ENCODE measurements at places on chromosomes 13 and 19.

GRCh38 chr13:97261254-97262005 lies 39.3 kb downstream of the MBNL2 start:
- no peak for DNase-seq

DNA sequence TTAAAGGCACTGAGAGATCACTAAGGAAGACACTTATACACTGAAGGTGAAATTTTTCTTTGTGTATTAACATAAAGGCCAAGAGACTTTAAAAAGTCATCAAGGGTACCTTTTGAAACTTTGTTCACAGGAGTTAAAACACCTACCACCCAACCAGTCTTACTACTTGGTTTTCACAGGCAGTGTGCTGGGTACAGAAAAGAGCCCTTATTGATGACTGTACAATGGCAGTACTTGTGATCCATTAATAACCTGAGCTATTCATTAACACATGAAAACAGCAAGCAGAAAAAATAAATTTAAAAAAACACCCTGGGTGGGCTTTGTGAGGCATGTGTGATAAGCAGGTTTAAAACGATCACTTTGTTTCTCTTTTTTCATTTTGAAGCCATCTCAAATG lies 148.9 kb downstream of the TBC1D4 start:
- no peak for DNase-seq

- DNase-seq = no peak
Observed at GRCh38 chr13:103187721-103188156, 121.5 kb upstream of the SLC10A2 start.

- no peak for DNase-seq
Observed at GRCh38 chr13:20826843-20827560, 53.2 kb upstream of the EEF1AKMT1 start.

DNA sequence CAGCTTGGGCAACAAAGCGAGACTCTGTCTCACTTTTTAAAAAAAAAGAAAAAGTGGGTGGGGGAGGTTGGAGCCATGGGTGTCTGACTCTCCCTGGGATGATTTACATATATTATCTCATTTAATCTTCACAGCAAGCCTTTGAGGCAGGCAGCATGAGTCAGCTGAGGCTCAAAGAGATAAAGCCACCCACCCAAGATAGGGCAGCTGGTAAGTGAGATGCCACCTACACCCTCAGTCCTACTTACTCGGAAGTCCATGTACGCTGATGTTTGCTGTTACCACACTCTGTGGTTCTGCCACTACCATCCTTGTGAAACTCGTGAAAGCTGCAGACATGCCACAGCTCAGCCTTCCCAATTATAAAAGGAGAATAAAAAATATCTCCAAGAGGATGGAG lies 142.0 kb upstream of the TSHZ3 start:
- no peak for DNase-seq

GRCh38 chr13:25864936-25865335 lies 186.9 kb downstream of the SHISA2 start:
- no peak for DNase-seq

DNA sequence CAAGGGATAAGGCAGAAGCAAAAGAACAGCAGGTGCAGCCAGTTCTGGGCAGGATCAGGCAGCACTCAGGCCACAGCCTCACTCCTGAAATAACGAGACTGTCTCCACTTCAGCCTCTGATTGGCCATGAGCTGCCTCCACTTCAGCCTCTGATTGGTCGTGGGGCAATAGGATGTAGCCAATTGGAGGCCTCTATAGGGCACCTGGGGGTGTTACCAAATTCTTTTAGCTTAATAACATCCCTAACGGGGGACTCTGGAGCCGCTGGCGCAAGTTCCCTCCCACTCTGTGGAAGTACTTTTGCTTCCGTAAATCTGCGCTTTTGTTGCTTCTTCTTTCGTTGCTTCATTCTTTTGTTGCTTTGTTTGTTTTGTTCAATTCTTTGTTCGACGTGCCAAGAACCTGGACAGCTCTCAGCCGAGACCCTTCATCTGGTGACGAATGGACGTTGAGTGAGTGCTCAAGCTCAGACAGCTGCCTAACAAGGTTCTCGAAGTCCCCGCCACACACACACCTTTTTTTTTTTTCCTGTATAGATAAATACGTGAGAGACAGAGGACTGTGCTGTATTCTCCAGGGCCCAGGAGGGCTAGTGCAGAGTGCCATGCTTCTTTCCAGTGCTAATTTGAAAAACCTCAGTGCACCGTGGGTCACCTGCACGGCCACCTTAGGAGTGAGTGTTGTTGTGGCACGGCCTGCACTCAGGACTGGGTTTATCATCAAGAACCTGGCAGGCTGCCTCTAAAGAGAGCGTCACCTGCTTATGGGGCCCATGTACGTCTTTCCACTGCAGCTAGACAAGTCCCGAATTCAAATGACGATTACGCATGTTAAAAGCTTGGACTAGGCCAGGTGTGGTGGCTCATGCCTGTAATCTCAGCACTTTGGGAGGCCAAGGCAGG lies 32.0 kb upstream of the TUBGCP3 start:
- peak; percentile 37 for DNase-seq

- DNase-seq = no peak
Observed at GRCh38 chr13:45398877-45399276, 19.3 kb downstream of the SLC25A30 start.

DNA sequence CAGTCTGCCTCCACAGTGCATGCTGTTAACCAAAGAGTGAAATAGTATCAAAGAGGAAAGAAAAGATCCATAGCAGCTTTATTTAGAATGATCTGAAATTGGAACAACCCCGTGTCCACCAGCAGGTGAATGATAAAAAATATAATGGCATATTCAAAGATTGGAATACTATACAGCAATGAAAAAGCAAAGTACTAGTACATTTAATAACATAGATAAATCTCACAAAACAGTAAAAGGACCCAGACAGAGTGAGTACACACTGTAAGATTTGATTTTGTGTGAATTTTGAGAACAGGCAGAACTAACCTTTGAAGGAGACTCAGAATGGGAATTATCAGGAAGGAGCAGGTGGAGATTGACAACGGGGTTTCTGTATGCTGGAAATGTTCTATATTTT lies 837 bp upstream of the CD209 start:
- no peak for DNase-seq

DNA sequence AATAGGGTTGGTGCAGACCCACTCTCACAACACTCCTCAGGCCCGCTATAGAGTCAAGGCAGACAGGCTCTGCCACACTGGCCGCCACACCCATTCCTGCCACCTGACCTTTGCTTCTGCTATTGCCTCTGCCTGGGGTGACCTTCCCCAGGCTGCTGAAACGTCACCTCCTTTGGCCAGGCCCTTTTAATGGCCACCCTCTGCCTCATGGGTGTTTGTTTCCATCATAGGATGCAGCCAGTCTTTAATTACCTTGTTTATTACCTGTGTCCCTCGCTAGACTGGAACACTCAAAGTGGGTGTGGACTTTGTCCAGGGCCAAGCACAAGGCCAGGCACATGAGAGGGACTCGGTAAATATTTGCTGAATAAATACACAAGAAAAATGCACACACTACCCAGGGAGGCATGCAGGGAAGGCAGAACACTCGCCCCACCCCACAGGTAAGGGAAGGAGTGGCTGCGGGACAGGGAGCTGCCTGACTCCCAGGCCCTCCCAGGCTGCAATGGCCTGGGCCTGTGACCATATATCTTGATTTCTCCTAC lies 3.2 kb downstream of the LSM4 start:
- DNase-seq = no peak

- DNase-seq = no peak
Observed at GRCh38 chr19:20244356-20244755, 77.3 kb downstream of the ZNF486 start.

DNA sequence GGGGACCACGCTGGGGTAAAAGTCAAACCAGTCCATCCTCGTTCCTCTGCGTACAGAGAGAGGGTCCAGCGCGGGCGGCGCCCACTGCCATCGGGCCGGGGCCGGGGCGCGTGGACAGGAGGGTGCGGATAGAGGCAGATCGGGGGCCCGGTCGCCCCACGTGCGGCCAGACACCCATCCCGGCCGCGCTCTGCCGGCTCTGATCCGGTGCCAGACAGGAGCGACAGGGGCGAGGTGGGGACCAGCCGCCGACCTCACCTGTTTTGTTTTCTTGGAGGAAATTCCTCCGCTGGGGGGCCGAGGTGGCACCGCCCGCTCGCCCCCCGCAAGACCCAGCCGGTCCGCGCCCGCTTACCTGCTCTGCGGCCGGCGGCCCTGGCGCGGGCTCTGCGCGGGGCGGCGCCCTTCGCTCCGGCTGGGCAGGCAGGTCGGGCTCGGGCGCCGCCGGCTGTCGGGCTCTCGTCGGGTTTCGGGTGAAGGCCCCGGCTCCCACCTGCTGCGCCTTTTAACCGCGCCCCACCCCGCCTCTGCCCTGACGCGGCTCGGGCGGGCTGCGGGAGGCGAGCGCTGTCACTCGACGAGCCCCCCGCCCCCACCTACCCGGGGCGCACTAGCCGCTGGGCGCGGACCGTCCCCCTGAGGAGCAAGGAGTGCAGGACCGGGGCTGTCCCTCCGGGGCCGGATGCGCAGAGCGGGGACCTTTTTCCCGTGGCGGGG lies at the start of gene GJB6:
GJB6 (minus strand) TSS at position 481 of the 717 bp plus-strand sequence. CDS start 8,839 bp downstream, outside the sequence.
- no peak for DNase-seq

DNA sequence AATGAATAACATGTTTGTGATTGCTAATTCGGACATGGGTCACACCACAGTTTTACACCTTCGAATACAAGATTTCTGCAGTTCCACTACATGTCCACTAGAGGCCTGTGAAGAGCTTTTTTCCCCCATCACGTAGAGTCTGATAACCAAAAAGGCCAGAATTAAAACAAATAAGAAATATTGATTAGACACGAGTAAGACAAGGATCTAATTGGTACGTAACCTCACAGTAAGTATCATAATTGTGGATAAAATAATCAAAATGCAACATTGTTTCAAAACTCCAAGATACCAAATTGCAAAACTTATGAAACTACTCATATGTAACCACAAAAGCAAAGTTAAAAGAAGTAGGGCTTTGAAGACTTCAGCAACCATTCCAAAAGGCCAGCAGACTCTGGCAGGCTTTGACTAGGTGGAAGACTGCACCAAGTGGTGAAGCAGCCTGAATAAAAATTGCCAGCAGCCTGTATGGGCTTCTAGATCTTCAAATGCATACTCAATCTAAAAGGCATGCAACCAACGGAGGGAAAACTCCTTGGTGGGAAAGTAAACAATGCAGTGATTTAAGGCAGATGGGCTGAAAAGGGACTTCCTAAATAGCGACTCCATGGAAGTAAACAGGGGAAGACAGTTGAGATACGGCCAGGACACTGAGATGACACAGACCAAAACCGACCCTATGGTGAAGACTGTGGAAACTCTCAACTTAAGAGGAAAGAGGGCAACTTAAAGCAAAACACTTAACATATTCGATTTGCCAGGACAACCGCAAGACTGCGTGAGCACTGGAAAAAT lies 56.7 kb downstream of the STARD13 start:
- DNase-seq = no peak

- DNase-seq = no peak
Observed at GRCh38 chr19:15471639-15472101, 7.3 kb upstream of the RASAL3 start.

DNA sequence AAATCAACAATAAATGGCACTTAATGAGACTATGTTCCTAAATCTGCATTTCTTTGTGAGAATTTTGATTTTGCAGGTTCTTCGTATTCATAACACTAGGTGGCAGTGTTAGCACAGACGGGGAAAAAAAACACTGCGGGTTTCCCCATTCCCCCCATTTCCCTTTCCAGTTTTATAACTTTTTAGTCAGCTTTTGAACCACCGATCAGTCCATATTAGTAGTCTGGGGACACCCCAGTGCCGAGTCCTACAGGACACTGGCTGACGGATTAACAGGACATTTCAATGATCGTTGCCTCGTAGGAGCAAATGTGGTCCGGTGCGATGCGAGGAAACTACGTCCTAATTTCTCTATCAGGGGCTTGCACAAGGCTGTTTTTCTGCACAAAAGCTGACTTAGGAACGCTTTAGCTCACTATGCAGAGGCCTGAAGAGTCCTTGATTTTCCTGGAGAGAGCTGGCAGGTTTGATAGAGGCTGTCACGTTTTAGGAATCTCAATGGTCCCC lies 234.3 kb downstream of the LMO7 start:
- no peak for DNase-seq

DNA sequence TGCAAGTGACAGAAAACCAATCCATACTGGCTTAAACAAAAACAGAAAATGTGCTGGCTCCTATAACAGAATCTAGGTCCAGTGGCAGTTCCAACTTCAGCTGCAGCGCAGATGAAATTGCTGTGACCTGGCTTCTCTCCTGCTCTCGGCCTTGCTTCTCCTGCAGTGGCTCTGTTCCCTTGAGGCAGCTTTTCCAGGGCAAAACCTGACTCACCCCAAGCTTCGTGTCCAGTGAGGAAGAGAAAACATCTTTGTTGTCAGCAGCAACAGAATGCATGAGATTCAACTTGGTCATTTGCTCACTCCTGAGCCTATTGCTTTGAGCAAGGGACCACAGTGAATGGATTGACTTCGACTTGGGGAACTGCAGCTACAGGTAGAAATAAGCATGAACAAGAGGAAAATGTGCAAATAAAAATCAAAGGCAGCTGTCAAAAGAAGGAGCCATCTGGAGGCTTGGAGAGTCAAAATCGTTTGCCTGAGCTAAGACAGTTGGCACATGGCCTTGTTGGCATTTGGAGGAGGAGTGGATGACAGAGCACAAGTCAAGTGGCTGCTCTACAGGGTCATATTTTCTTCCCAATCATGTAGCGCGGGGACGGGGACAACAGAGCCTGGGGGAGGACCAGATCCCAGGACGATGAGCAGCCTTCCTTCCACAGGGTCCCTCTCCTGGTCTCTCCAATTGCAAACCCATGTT lies 523.4 kb downstream of the FGF9 start:
- DNase-seq = no peak

DNA sequence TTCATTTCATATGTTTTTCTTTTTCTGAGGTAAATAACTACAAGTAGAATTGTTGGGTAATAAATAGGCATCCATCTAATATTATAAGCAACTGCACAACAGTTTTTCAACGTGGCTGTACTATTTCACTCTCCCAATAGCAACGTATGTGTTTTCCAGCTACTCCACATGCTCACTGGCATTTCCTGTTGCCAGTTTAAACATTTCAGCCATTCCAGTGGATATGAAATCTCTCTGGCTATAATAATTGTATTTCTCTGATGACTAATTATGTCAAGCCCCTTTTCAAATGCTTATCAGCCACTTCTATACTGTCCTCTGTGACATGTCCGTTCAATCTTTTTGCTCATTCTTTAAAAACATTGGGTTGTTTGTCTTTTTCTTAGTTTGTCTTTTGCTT lies 26.8 kb upstream of the ALOX5AP start:
- no peak for DNase-seq

- DNase-seq = no peak
Observed at GRCh38 chr19:12194827-12195731, 32.2 kb downstream of the ZNF136 start.

DNA sequence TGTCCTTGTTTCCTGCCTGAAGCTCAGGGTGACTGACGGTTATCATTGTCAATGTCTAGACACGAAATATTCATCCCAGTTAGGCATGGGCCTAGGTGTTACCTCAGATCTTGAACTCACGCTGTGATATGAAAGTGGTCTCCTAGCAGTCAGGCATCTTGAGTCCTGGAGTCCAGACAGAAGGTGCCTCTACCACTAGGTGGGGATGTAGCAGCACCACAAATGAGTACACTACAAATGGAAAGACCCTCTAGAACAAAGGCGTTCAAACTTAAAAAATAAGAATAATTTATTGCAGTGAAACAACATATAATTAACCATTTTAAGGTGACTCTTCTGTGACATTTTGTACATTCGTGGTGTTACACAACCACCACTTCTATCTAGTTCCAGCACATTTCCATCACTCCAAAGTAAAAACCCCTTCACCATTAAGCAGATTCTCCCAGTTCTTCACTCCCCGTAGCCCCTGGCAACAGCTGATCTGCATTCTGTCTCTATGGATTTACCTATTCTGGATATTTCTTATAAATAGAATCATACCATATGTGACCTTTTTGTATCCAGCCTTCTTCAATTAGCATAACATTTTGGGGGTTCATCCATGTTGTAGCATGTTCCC lies 11.9 kb upstream of the FRY start:
- DNase-seq = no peak

Data from vagina (tissue), 2 donors.